IPS-NIHi11 (cell line): ENCODE measurements at places on chromosomes 7 and 10.

- no peak for DNase-seq
These were observed 148.5 kb downstream of the TSPAN12 start for GRCh38 chr7:120709252-120709971.

GRCh38 chr7:137930581-137930980 is 71.3 kb downstream of the CREB3L2 start:
- no peak for DNase-seq

DNA sequence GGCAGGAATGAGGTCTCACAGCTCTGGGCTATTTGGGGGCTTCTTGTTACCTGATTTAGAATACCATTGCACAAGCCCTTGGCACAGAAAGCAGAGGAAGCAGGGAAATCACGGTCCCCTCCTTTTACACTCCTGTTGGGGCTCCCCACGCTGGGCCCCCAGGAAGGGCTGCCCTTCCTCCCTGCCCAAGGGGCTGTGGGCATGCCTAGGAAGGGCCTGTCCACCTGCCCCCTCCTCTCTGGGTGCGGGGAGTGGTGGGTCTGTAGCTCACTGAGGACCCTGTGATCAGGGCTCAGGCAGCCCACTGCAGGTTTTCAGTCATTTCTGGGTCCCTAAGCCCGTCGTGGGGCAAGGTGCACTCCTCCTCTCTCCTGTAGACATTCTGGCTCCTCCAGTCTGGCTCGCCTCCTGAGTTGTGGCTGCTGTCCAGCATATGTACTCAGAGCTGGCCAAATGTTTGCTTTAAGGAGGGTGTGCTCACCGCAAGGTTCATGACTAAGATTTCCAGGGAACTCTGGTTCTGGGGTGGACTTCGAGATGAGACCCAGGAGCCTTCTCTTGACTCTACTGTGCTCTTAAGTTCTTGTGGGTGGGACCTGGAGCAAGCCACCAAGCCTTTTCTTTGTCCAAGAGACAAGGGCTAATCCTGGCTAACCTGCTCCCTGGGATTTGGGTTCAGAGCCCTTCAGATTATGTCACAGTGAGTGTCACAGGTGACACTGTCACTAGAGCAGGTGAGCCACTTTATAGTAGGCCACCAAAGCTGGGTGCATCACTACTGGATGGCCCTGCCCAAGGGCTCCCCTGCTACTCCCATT is 56.0 kb downstream of the TACR2 start:
- DNase-seq: peak; percentile 46

GRCh38 chr10:63866747-63867140 is 345.5 kb downstream of the REEP3 start:
- no peak for DNase-seq

GRCh38 chr7:82527851-82528250 is 84.3 kb upstream of the CACNA2D1 start:
- no peak for DNase-seq

DNA sequence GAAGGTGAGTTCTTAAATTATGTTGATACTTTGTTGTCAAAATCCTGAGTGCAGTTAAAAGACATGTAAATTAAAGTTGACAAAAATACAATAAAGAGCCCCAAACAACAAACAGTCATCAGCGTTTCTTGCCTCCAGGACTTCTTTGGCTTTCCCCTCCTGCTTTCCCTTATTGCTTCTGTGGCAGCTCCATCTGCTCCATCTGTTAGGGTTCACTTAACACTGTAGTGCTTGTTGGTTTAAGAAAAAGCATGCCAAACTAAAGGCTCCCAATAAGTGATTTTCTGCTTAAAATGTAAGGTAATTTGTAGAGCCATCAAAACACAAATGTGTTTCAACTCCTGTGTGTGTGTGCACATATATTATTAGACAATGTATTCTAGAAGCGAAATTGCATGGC is 254.3 kb upstream of the GNAI1 start:
- DNase-seq: peak; percentile 7

- DNase-seq: no peak
These were observed 2.4 kb downstream of the SH2B2 start for GRCh38 chr7:102289057-102289456.

DNA sequence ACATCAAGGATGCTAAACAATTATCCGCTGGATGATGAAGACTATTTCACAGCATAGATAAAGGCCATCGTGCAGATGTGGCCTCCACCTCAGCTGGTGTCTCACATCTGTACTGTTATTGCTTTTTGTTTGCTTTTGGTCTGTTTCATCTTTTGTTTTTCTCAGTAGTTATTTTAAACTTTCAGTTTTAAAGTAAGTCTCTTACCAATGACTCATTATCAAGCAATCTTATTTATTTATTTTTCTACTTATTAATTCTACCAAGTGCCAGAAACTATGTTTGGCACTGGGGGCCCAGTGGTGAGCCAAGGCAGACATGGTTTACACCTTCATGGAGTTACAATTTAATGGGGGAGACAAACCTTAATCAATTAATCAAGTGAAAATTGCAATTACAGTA is 250.9 kb upstream of the TMEM72 start:
- DNase-seq: no peak

DNA sequence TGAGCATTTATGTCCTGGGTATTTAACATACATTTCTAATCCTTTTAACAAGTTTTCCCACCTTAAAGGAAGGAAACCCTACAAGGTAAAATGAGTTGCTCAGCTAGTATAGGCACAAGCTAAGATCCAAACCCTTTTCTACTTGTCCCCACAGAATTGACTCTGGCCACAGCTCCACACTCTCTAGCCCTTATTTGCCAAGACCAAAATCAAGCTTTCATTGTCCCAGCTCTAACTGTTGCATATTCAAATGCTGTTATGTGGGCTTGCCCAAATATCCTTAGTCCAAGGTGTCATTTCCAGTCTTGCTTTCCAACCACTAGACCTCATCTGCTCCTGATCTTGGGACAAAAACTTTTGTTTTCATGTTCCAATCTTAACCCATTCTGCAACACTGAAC is 31.3 kb upstream of the LSM8 start:
- DNase-seq: no peak

DNA sequence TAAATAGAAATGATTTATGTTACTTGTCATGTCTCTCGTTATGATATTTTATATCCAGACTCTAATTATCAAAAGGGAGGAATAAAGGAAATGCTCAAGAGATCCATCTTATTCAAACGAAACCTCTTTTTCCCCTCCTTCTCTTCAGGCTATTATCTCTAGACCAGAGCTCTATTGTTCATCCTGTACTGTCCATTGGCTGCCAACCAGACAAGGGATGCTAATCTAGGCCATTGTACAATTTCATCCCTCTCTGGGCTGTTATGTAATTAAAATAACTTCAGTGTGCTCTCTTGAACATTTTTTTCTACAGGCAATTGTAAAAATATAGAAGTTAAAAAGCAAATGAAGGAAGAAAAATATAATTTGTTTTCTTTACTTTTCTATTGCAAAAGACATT is 220.4 kb downstream of the HDAC9 start:
- DNase-seq: no peak

GRCh38 chr7:47239034-47239433 is 342.9 kb downstream of the TNS3 start:
- DNase-seq: no peak

DNA sequence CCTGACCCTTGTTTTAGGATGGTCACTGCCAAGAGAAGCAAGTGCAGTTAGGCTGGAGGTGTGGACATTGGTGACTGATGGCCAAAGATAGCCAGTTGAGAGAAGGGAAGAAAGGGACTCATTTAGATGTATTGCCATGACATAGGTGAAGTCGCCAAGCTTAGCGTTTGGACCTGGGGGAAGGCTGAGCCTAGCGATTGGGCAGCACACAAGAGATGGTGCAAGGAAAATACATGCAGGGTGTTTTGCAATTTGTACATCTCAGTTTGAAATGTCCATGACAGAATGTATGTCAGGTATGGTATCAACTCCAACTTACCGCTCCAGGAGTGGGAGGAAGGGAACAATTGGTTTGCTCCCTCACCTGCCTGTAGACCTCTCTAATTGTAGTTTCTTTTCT is 134.3 kb downstream of the MAPK8 start:
- no peak for DNase-seq

DNA sequence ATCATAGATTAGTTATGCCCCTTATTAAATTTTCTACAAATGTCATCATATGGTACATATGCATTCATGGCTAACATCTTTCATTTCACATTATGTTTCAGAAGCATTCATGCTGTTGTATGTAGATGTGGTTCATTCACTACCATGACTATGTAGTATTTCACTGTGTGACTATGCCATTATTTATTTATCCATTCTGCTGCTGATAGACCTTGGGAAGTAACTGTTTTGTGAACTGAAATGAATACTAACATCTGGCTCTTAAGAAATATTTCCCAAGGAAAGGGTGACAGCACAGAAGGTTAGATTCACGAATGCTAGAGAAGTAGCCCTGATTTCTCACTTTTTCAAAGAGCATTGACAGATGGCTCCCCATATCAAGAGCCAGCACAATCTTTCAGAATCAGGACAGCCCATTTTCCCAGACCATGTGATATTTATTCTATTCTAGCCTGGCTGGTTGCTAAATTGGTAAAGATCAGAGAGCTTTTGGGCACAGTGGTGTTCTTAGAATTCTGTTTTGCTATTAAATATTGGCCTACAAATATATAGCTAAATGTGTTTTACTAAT is 157.4 kb downstream of the DYNC1I1 start:
- no peak for DNase-seq

GRCh38 chr7:79647711-79648110 is 194.2 kb upstream of the MAGI2 start:
- no peak for DNase-seq

DNA sequence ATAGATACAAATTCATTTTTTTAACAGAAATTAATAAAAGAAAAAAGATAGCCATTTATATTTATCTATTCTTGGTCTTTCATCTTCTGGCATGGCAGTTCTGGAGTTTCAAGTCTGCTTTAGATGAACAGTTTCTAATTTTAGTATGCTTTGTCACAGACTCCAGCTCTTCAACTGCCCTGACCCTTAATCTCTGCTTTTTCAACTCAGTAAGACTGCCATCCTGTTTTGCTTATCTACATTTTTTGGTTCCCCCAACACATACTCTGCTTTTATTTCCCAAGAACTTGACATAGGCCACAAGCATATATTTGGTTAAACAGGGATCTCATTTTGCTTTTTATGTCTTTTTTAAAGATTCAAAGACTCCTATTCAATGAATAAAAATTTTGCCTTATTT is 309.3 kb upstream of the KCND2 start:
- DNase-seq: no peak

- no peak for DNase-seq
These were observed 492.5 kb upstream of the AKR1E2 start for GRCh38 chr10:4333459-4333894.

DNA sequence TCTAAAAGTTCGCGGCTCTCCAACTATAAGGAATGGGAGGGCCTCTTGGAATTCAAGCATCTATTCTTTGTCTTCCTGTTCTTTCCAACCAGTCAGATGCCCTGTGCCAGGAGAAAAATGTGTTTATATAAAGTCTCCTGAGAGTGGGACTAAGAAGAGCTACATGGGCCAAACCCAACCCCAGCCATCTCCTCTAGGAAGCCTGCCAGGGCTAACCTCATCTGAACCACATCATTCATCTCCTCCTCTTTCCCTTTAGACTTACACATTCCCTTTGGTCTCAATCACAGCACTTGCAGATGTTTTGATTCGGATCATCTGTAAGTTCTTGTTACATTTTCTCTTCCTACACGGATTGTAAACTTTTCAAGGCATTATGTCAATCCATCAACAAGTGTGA is 62.6 kb downstream of the DOCK4 start:
- no peak for DNase-seq

DNA sequence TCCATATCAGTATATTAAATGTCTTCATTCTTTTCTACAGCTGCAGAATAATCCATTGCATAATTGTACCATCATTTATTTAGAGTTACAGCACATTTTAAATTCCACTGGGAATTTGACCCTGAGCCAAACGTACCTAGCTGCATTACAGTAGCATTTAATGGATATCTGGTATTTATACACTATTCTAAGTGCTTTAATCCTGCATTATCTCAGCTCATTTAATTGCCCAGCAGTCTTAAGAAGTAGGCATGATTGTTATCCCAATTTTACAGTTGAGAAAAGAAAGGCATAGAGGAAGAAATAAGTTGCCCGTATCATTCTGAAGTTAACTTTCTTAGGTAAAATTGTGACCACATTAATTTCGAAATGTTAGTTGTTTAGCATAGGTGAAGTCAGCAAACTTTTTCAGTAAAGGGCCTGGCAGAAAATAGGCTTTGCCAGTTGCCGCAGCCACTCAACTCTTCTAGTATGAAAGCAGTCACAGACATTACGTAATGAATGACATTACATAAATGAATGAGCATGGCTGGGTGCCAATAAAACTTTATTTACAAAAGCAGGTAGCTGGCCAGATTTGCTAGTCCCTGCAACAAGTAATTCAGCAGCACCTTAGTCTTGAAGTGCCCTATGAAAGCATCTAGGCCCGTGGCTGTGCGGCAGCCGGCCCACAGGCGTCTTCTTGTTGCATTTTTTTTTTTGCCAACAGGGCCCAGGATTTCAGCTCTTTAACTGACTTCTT is 30.0 kb downstream of the GUSB start:
- no peak for DNase-seq

- no peak for DNase-seq
These were observed 85.2 kb upstream of the EGFR start for GRCh38 chr7:54933643-54934042.

DNA sequence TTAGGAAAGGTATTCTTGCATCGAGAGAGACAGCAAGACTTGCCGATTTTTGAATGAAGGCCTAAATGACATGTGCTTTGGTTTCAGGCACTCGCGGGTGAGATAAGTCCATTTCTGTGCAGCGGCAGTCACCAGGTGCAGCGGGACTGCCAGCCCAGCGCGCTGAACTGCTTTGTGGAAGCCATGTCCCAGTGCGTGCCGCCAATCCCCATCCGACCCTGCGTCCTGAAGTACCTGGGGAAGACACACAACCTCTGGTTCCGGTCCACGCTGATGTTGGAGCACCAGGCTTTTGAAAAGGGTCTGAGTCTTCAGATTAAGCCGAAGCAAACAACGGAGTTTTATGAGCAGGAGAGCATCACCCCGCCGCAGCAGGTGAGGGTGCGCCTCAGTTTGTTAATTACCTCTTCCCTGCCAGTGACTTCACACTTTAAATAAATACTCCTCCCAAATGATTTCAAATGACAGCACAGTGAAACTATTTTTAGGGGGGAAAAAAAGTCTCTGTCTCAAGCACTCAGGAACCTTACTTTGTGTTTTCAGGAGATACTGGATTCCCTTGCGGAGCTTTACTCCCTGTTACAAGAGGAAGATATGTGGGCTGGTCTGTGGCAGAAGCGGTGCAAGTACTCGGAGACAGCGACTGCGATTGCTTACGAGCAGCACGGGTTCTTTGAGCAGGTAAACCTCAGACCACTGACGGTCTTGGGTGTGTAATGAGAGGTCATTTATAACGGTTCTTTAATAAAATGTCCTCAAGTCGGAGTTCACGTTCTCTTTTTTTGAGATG is 98.3 kb downstream of the TRRAP start:
- DNase-seq: no peak

DNA sequence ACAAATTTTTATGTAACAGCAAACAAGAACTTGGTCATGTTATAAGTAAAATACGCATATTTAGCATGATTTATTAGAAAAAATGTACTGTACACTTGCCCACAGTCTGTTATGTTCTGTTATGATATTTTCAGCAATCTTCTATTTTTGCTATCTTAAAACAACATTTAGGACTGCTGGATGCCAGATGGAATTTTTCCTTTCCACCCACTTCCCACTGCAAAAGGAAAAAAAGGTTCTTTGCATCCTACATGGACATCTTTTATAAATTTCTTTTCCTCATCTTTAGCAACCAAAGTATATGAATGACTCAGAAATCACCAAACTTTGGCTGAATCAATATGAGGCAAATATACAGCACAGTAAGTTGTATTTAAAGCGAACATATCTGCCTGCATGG is 146.0 kb downstream of the RAPGEF5 start:
- DNase-seq: no peak
